ENCODE measurements at places on chromosomes 4 and X.

- DNase-seq, result no peak
Measured at GRCh38 chr4:112888622-112889021, 160.8 kb upstream of the ANK2 start.

- DNase-seq, result no peak
Measured at GRCh38 chrX:3351276-3351675, 4.8 kb upstream of the MXRA5 start.

DNA sequence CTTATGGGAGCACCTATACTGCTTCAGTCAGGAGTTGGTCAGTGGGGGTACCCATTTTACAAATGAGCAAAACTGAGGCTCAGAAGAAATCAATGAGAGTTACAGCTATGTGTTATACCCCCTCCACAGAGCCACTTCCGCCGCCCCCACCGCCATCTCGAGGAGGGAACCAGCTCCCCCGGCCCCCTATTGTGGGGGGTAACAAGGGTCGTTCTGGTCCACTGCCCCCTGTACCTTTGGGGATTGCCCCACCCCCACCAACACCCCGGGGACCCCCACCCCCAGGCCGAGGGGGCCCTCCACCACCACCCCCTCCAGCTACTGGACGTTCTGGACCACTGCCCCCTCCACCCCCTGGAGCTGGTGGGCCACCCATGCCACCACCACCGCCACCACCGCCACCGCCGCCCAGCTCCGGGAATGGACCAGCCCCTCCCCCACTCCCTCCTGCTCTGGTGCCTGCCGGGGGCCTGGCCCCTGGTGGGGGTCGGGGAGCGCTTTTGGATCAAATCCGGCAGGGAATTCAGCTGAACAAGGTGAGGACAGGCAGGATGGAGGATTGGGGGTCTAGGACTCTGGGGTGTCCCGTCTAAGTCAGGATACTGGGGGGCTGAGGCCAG, 5.0 kb downstream of the WAS start:
- DNase-seq, result no peak

DNA sequence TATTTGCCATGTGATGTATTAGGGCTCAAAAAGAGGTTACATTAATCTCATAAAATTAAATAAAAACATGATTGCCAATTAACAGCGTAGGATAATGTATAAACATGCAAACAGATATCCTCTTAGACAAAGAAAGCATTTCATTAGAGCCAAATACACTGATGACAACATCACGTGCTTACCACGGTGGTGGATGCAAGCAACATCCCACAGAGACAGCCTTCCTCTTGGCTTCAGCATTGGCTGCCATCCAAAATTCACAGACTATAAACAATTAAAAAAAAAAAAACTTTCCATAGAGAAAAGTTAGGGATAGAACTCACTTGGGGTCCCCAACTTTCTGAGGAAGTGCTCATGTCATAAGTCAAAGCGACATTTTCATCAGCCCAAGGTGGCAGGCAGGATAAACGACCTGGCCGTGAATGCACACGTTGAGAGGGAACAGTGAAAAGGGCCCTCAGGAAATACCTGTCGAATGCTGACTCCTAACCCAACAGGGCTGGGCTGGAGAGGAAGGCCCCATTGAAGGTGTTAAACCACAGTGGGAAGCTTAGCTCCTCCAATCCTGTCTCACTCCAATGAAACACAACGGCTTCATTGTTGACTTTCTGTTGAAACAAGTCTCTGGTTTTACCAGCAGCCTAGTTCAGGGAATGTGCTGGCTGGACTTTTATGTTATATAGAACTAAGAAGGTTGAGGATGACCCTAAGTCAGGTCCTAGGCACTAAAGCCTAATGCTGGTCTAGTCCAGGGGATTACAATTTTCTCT, 48.4 kb downstream of the IDS start:
- no peak for DNase-seq

DNA sequence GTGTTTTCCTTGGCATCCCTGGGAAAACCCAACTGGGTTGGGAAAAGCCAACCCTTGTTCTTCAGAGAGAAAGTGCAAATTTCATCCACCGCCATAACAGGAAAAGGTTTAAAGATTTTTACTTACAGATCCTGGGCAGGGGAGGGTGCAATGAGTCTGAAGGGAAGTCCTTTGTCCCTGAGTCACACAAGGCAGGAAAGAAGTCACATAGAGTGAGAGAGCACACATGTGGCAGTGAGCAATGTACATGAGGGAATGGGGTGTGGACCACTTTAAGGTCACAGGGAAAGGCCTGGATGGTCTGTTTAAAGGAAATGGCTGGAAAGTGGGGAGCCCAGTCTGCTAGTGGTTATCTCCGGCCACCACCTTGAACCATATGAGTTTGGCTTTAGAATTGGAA, 248.9 kb downstream of the HS3ST1 start:
- DNase-seq, result no peak

GRCh38 chr4:110619463-110620247, 3.2 kb downstream of the PITX2 start:
- DNase-seq, result no peak

DNA sequence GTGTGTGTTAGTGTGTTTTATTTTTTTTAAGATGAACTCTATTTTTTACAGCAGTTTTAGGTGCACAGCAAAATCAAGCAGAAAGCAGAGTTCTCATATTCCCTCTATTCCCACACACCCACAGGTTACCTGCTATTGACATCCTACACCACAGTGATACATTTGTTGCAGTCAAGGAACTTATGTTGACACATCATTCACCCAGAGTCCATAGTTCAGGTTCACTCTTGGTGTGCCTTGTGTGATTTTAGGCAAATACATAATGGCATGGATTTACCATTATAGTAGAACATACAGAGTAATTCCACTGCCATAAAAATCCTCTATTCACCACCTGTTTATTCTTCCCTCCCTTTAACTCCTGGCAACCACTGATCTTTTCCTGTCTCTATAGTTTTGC, 28.7 kb downstream of the DIAPH2 start:
- no peak for DNase-seq

- no peak for DNase-seq
Measured at GRCh38 chr4:138864961-138865720, 150.4 kb upstream of the NOCT start.

Measured in stimulated activated CD8-positive, alpha-beta memory T cell treated with anti-CD3 and anti-CD28 coated beads, Interleukin-2, amount 100 ng/mL, for 1 hour (primary cell).